Thyroid gland (tissue), 4 donors: ENCODE measurements at places on chromosomes 5 and 9. TPM values are rescaled to one million over a fixed set of nuclear protein-coding genes. Genes with fewer than 3 reads are reported as not detected.

The CDO1 gene
- total RNA-seq, result 40.4 TPM

DNA sequence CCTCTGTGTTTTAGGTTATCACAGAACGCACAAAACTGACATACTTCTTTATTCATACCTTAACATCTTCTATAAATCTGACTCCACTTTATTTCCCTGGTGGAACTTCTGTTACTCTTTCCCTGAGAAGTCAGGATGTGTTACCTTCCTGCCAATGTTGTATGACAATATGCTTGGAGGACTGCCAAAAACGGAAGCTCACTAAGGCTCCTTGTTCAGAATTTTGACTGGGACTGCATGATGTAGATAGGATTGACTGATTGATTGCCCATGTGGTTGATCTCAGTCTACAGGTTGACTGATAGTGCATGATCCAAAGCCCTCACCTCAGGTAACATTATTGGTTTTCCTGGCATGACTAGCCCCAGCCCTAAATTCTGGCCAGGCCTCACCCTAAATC is 319.4 kb downstream of the TLR4 start:
- DNase-seq, result no peak

DNA sequence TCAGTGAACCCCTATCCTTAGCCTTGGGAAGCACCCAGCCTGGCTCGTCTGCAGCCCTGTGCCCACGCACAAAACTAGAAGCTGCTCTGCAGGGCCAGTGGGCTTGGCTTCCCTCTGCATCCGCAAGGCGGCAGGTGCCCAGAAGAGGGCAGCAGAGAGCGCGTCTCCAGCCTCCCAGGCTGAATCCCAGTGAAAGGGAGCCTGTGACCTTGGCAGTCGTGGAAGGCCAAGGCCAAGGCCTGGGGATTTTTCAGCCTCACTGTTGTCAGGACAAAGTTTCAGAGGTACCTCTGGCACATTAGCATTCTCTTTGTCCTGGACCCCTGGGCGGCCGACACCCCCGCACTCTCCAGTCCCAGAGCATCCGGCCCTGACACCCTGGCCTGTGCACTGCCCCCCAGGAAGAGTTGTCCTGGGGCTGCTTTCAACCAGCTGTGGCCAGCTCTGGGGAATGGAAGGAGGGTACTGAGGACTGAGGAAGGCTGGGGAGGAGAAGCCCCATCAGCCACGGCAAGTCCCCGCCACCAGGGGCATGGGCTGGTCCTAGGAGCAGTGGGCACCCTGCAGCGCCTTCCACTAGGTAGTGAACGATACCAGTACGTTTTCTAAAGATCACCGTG is 63.6 kb upstream of the IL17B start:
- peak; percentile 82 for DNase-seq

DNA sequence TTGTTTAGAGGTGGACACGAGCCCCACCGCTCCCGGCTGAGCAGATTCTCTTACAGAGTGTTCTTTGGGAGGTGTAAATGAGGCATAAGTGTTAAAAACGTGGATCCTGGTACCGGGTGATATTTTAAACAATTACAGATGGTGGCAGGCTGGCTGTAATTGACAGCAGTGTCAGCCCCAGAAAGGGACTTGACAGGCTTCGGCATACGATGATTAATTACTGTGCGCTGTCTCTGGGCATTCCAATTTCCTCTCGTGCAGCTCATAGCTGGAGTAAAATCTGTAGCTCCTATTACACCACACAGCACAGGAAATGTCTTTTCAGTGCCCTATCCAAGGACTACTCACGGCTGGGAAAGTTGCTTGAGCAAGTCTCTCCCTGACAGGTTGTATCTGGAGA is 305.4 kb upstream of the IRX2 start:
- no peak for DNase-seq

GRCh38 chr5:95223566-95224258 is 61.2 kb downstream of the MCTP1 start:
- no peak for DNase-seq

The NAIP gene
- 41.7 TPM for total RNA-seq
